RPMI7951 (cell line): ENCODE measurements at places on chromosomes 5 and 9. TPM values are rescaled to one million over a fixed set of nuclear protein-coding genes. Genes with fewer than 3 reads are reported as not detected.

WNK2 gene
- total RNA-seq, result not detected in 2 replicates

GRCh38 chr5:57335092-57335660, 147.4 kb downstream of the ACTBL2 start:
- DNase-seq, result no peak

SLIT3 gene
- 0.72 and 1.3 TPM in 2 replicates for total RNA-seq

GRCh38 chr5:78569441-78569840, 79.1 kb downstream of the LHFPL2 start:
- DNase-seq, result peak; percentile 85

DNA sequence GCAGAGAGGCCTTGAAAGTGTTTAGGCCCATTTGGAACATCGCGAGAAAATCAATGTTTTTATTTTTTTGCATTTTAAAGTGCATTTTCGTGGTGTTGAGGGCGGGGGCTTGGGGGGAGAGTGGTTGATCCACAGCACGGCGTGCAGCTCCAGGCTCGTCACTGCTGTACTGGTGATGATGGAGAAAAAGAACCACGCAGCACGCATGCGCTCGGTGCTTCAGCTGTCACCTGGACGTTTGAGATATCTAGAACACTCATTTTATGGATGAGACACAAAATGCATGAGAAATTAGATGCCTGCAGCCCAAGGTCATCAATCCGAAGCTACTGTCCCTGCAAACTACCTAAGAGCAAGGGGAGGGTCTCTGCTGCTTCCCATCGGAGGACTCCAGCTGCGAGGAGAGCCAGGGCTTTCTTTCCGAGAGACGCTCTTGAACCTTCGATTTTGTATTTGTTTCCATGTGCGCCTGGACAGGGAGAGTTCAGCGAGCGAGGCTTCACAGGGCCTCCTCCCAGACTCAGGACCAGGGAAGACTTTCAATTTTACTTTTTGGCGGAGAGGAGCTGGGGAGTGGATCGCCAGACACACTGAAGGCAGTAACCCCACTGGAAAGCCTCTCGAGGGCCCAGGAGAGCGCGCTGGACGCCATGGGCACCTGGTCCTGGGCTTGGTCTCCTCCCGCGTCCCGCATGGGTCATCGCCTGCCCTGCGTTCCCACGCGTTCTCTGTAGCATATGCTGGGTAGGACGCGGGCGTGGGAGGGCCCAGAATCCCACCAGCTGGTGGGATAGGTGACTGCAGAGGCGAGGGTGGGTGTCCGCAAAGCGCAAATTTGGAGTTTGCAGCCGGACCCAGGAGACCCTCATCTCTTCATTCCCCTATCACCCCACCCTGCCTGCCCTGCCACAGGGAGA, 2.5 kb downstream of the DMRT2 start:
- DNase-seq, result no peak

- DNase-seq, result no peak
These were observed 80.8 kb downstream of the RORB start for GRCh38 chr9:74577956-74578355.

DNA sequence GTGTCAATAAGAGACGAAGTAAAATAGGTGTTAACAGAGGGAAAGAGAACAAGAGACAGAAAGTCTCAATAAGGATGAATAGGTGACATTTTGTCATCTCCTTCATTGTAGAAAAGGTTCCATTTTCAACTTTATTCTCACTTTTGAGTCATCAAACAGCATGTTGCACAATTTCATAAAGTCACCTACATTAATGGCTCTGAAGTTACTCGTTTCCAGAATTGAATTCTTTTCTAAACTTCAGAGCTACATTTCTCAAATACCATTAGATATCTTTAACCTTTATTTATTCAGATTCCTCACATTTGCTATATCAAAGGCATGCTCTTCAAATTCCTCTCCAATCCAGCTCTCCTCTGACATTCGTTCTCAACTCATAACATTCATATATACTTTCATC, 13.1 kb downstream of the ADAMTS6 start:
- DNase-seq, result no peak

TAF11L5 gene
- not detected in 2 replicates for total RNA-seq

FAM153A gene
- total RNA-seq, result not detected in 2 replicates

- no peak for DNase-seq
These were observed 209.1 kb upstream of the ADCY2 start for GRCh38 chr5:7186818-7187217.

TSSK1B gene
- not detected in 2 replicates for total RNA-seq

GRCh38 chr5:72465066-72465465, 42.1 kb downstream of the ZNF366 start:
- DNase-seq, result no peak

ELAVL2 gene
- 0.98 and 1.1 TPM in 2 replicates for total RNA-seq

CARTPT gene
- not detected in 2 replicates for total RNA-seq

CXCL14 gene
- not detected in 2 replicates for total RNA-seq

- no peak for DNase-seq
These were observed 40.0 kb downstream of the DAPK1 start for GRCh38 chr9:87537625-87538024.

SEMA5A gene
- 12.0 and 14.3 TPM in 2 replicates for total RNA-seq

GRCh38 chr9:122055701-122056100, 37.4 kb downstream of the TTLL11 start:
- DNase-seq, result no peak

GRCh38 chr9:26193237-26193636, 515.0 kb upstream of the TUSC1 start:
- DNase-seq, result no peak
